ENCODE measurements at places on chromosomes 13 and 19.

GRCh38 chr13:40383132-40383531, 283.3 kb downstream of the FOXO1 start:
- no peak for DNase-seq

DNA sequence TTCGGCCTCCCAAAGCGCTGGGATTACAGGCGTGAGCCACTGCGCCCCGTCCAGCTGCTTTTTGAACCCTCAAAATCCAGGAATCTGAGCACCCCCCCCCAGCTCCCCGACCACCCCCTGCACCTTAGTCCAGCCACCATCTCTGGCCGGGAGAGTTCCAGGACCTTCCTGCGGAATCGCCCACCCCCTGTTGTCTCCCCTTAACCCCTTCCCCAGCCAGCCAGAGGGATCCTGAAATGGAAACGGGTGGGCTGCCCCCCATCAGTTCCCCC, 772 bp upstream of the MBD3 start:
- no peak for DNase-seq

DNA sequence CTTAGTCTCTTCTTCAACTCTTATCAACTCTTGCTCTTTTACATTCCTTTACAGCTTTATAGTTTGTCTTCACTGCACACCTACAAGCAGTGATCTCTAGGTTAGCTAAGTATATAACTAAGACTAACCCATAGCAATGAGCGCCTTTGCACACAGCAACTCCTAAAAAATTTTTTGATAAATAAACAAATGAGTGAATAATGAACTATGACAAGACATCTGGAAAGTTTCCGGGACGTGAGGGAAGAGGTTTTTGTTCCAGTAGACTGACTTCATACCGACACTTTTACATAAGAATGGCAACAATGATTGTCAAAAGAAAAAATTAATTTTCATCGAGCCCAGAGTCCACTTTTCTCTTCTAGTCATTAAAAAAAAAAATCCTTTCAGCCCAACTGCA, 98.3 kb downstream of the ELF1 start:
- DNase-seq: no peak

DNA sequence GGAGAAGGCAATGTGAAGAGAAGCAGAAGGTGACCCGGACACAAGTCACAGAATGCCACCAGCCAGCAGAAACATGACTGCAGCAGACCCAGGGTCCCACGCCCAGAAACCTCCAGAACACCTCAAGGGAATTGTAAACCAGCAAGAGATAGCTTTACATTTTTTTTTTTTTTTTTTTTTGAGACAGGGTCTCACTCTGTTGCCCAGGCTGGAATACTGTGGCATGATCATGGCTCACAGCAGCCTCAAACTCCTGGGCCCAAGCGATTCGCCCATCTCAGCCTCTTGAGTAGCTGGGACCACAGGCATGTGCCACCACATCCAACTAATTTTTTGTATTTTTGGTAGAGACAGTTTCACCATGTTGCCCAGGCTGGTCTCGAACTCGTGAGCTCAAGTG, 10.5 kb upstream of the CEACAM20 start:
- DNase-seq: no peak

GRCh38 chr13:99354371-99354951, 47.3 kb upstream of the GPR183 start:
- no peak for DNase-seq

- DNase-seq: no peak
Observed at GRCh38 chr13:46587807-46588418, 34.9 kb downstream of the LRCH1 start.

DNA sequence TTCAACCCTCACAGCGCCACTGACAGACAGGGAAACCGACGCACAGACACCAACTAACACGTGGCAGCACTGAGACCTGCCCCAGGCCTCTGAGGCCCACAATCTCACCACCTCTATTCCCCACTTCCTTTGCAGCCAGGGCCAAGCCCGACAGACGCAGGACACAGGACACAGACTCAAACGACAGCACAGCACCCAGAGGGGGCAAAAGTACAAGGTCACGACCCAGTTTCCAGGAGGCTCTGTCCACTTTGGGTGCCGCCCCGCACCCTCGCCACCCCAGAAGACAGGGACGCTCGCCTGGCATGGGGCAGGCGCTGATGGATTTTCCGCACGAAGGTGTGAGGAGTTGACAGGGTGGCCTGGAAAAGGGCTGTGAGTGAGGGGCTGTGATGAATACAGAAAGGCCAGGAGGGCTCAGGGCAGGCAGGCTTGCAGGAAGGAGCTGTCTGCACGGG, 48.8 kb downstream of the MLLT1 start:
- no peak for DNase-seq

DNA sequence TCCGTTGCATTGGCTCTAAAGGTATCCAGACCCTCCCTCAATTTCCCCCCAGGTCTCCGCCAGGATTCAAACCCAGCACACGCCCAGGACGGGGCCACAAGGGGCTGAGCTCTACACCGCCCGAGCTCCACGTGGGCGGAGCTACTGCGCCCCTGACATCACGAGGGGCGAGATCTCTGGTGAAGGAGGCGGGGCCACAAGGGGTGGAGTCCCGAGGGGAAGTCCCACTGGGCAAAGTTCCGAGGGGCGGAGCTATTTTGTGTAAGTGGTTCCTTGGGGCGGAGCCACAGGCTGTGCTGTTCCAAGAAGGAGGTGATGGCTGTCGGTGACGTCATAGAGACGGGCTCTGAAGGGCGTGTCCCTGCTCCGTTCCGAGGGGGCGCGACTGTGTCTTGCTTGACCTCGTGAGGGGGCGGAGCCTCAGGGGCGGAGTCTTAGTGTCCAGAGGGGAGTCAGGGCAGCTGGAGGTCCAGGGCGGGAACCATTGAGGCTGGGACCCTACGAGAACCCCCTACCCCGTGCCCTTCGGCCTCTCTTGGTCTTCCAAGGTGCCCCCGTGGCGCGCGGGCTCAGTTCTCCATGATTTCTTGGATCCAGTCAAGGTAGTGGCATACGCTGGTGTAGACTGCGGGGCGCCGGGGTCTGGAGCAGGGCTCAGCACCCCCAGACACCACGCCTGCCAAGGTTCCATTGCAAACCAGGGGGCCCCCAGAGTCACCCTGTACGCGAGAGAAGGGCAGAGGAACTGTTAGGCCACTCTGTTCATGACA, 1.3 kb upstream of the KLK8 start:
- peak; percentile 72 for DNase-seq

- peak; percentile 26 for DNase-seq
Observed at GRCh38 chr13:91719033-91719432, 320.6 kb downstream of the GPC5 start.

DNA sequence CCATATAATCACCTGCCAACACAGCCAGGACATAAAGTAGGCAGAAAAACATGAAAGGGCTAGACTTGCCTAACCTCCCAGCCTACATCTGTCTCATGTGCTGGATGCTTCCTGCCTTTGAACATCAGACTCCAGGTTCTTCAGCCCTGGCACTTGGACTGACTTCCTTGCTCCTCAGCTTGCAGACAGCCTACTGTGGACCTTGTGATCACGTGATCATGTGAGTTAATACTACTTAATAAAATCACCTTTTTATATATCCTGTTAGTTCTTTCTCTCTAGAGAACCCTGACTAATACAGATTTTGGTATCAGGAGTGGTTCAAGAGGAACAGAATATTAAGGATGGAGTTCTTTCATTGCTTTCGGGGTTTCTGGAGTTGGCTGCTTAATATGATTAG, 2867.6 kb downstream of the PCDH9 start:
- DNase-seq: no peak

DNA sequence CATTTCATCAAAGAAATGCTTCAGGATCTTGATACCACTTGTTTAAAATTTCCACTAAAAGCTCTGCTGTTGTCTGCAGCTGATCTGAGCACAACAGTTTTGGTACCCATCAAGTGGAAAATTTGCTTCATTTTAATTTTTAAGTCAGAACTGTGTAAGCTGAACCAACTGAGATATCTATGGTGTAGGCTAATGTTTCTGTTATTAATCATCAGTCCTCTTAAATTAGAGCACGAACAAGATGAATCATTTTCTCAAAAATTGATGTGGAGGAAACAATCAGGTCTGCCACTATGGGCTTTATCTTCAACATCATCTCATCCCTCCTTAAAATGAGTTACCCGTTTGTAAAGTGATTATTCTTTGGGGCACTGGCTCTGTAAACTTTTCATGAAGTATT, 221.5 kb upstream of the NBEA start:
- DNase-seq: no peak

GRCh38 chr13:105452895-105453294, 1082.6 kb downstream of the EFNB2 start:
- no peak for DNase-seq

DNA sequence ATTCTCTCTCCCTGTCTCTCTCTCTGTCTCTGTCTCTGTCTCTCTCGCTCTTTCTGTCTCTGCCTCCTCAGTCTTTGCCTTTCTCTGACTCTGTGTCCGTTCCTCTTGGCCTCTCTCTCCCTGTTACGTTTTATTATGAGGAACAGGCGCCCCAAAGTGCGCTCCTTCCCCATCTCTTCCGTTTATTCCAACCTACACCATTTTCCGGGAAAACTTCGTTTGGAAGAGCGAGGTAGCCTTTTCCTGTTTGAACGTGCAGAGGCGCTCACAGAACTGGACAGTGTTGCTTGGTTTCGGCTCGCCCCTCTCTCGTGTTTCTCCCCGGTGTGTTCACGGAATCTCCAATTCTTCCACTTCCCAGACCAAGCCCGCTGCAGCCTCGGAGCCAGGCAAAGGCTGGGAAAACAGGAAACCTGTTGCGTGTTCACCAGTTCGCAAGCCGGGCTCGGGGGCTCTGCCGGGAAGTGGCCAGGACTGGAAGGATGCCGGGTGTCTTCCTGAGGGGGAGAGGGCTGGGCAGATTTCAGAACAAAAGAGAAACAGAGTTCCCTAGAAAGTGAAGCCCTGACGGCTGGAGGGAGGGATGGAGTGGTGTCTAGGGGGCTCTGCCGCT, 605 bp downstream of the TMEM255B start:
- peak; percentile 32 for DNase-seq

GRCh38 chr13:42328672-42329071, 56.7 kb downstream of the AKAP11 start:
- DNase-seq: no peak

DNA sequence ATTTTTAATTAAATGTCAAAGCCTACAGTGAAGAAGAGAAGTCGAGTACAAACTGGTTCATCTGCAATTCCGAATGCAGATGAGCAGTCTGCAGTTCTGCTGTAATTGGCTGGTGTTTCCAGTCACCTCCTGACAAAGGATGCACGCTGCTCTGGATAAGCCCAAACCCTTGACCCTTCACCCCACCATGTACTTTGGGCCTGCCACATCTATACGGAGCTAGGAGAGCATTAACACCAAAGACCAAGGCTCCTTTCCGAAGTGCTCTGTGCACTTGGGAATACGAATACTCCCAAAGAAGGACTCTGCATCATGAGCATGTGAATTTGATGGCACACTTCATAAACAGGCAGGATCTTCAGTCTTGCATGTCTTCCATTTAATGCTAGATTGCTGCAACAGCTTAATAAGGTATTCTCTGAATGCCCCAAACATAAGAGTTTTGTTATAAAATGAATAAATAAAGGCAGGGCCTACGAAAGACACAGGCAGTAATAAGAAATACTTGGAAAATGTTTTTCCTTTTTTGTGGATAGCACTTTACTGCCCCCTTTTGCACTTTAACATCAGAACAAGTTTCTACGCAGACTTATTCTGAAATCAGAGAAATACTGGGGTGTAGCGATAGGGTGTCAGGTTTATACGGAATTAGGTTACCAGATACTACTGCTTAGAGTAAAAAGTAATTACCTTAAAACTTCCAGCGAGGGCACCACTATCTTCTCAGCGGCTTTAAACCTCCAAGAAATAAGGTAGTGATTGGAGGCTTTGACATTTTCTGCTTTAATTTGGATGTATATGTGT, 15.0 kb downstream of the EFNB2 start:
- DNase-seq: no peak

GRCh38 chr13:53885997-53886396, 857.4 kb downstream of the OLFM4 start:
- DNase-seq: no peak

GRCh38 chr13:101536079-101536478, 83.6 kb downstream of the ITGBL1 start:
- no peak for DNase-seq

- no peak for DNase-seq
Observed at GRCh38 chr13:40200273-40200978, 466.0 kb downstream of the FOXO1 start.

DNA sequence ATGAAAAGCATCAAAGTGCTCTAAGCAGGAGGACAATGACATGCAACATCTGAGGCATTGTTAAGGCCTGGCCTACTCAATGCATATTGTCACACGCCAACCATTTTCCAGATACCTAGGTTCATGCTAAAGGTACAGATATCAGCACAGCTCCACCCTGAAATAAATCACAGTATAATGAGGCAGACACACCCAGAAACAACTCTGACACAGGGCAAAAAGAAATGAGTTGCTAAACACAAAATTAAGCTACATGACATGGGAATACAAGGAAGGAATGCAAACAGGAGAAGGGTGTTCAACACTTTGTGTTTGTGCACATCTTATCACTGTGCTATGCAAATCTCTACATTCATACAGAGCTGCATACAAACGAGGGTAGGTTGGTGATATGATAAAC, 86.5 kb downstream of the EPSTI1 start:
- no peak for DNase-seq

DNA sequence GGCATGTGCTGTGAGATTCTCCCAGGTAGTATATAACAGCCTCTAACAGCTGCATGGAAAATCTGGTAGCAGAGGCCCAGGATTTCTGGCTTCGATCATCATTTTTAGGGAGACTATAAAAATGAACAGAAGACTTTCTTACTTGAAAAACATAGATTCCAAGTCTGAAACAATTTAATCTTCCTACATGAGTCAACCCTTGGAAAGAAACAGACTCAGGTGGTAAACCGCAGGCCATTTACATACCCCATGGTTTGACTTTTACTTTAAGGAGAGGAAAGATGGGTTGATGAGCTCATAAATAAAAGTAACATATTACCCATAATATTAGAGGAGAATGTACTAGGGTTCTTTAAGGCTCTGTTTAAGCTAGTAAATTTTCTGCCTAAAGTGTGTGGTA, 121.6 kb downstream of the CYSLTR2 start:
- DNase-seq: no peak

- no peak for DNase-seq
Observed at GRCh38 chr19:1357531-1358109, 26.1 kb upstream of the NDUFS7 start.

- no peak for DNase-seq
Observed at GRCh38 chr13:27065582-27065981, 106.0 kb downstream of the USP12 start.

GRCh38 chr19:5298471-5298901, 42.1 kb downstream of the PTPRS start:
- DNase-seq: no peak

Measured in COLO829 (cell line).